ENCODE measurements at places on chromosomes 5 and 9.

DNA sequence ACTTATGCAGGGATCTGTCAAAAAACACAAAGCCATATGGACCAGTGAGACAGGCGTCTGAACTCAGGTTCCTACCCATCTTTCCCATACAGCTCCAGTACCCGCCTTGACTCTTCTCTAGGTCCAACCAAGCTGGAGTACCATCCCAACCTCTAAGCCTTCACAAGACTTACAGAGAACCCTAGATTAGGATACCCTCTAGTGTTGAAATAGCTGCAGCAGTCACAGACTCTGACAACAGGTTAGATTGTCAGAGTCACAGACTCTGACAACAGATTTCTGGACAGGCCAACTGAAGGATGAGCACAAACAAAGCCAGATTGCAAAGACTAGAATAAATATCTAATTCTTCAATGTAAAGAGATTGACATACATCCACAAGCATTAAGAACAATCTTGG, 266.1 kb downstream of the GRIA1 start:
- DNase-seq: no peak

DNA sequence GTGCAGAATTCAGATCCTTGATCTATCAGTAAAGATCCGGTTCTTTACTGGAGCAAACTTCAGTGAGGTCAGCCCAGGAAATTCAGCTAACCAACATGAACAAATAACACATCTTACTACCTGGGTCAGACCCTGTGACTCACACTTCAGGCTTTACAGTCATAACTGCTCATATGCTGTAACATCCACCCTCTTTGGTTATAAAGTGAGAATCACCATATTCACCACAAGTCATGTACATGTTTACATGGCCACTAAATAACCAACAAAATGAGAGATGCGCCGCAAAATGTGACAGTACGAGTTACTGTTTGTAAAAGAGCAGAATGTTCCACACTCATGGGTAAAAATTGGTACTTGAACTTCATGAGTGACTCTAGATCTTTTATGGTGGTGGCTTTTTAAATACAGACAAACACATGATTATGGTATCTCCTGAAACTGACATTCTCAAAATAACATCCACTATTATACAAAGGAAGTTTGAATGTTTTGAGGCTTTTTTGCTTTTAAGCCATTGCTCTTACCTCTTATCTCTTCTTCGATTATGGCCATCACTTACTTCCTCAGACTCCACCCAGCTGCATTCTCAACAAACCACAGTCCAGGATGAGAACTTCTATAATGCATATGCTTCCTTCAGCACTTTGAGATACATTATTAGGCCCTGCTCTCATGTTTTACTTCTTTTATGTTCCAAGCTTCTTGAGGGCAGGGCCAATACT, 516.6 kb downstream of the RAB3C start:
- DNase-seq: no peak

GRCh38 chr9:34211395-34211794, 32.6 kb downstream of the UBAP1 start:
- no peak for DNase-seq

GRCh38 chr9:107489144-107489673, 360 bp downstream of the KLF4 start:
- no peak for DNase-seq

- DNase-seq: no peak
Observed at GRCh38 chr9:123679330-123679987, 250.5 kb downstream of the DENND1A start.

Data from left ventricle myocardium superior (tissue), 1 donor.